Natural killer cell treated with Interleukin-12 subunit alpha and Interleukin-12 subunit beta and Interleukin-15 and Interleukin-18, amount 100 ng/mL, for 72 hours (primary cell): ENCODE measurements at places on chromosomes 3 and 15.

- DNase-seq: peak; percentile 79
These were observed at the start of gene SHISA5 for GRCh38 chr3:48504051-48504946. SHISA5 (minus strand) TSS chr3:48504174; CDS start chr3:48504094, 80 bp downstream.

DNA sequence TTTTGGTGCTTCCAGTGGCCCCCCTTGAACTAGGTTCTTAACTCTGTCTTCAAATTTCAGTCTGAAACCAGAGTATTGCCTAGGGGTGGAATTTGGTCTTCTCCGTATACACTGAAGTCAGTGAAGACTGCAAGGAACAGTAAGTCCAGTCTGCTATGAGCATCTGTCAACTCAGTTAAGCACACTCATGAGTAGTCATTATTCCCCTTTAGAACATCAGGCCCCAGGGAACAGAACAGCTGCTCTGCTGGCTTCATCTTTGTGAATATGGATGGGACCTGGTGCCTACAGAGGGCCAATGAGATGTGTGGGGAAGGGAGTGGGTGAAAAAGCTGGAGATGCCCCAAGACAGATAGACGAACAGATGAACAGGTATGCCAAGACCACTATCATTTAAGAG is 85.2 kb upstream of the PRR23C start:
- DNase-seq: no peak

GRCh38 chr3:176939022-176939817 is 258.1 kb downstream of the TBL1XR1 start:
- DNase-seq: no peak

DNA sequence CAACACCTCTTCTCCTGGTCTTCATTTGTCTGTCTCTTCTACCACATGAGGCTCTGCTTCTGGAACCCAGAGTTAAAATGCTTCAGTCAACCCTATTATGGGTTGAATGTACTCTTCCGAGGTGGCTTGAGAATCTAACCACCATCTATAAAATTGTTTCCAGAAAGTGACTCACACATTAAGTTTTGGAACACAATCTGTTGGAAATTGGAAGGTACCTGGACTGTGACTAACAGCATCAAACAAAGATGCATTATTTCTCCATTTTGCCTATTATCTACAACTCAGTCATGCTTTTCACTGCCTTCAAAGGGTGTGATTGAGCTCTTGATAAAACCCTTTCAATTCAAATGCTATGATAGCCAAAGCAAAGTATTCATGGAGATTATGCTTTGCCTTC is 499.0 kb upstream of the SEMA6D start:
- no peak for DNase-seq

DNA sequence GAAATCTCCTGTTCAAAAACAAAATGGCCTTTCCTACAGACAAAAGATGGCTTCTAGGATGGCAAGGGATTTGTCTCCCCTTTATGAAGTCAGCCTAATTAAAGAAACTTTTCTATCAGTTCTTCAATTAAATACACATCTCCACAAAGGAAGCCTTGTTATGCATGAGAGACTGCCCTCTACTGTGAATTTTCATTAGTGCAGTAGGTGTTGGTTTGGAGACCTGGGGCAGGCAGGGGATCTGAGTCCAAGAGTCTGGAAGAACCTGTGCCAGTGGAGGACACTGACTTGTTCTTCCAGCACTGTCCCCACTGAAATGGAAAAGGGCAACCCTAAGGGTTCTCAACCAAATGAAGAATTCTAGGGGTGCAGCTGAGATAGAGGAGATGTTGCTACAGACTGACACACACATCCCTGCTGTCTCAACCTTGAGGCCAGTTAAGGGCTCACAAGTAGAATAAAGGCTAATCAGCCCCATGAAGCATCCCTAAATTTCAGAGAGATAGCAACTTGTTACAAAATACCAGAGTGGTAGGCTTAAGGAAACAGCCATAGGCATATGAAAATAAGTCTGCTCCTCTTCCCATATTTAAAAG is 174.0 kb upstream of the PRICKLE2 start:
- DNase-seq: no peak
